ENCODE measurements at places on chromosomes 5 and 9.

DNA sequence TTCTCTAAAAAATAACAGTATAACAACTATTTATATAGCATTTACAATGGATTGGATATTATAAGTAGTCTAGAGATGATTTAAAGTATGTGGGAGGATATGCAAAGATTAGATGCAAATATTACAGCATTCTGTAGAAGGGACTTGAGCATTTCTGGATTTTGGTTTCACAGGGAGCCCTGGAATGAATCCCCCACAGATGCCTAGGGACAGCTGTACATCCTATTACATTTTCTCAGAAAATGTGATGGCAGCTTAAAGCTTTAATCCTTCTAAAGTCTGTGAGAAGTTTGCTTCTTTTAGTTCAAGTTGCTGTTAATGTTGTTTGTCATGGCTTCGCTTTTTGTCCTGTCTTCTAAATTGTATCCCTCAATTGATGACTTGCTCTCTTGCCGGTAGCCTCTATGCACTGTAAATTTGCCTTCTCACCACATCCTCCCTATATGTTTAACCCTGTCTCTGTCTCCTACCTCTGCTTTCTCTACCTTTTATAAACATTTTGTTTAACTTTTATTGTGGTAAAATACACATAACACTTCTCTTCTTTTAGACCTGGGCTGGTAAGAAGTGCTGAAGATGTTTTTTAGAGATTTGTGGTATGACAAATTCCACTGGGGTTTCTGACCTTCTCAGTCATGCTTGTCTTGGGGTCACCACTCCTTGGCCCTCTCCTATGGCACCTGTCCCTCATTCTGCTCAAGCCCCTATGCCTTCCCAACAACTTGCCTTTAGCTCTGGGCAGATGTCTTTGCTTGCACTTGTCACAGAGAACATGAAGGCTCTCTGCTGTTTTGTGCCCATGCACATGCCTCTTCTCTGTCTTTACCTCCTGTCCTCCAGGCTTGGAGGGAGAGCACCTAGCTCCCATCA lies 37.9 kb downstream of the LNPEP start:
- DNase-seq = no peak

DNA sequence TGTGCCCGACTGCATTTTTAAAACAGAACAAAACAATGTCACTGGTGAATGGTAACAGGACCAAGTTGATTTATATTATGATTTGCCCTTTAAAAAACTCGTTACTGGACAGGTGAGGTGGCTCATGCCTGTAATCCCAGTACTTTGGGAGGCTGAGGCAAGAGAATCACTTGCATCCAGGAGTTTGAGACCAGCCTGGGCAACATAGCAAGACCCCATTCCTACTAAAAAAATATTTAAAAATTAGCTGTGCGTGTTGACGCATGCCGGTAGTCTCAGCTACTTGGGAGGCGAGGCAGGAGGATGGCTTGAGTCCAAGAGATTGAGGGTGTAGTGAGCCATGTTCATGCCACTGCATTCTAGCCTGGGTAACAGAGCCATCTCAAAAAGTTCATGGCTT lies 7.2 kb downstream of the UNC13B start:
- no peak for DNase-seq

DNA sequence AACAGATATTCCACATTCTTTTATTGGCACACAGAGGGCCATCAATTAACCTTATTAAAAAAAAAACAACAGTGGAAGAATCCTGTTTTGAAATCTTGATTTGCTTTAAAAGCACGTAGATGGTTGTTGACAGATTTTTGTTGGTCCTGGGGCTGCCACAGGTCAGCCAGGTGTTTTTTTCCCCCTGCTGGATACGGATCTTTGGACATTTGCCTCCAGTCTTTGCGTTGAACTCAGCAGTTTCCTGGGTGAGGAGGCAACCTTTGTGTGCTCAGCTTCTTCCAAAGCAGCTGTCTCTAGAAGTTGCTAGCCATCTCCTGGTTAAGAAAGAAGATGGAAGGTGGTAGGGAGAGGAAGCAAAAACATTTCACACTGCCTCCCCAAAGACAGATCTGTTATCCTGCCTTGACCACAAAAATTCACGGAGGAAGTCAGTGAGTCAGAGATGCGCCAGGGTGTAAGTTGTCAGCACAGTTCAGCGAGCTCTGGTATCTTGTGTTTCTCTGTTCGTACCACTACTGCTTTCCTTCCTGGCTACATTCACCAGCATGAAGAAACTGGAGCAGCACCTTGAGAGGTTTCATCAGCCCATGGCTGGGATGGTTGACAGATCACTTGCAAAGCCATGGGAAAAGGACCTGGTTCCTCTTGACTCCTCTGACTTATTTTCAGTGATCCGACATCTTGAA lies 207.3 kb downstream of the ARHGAP26 start:
- DNase-seq = no peak

DNA sequence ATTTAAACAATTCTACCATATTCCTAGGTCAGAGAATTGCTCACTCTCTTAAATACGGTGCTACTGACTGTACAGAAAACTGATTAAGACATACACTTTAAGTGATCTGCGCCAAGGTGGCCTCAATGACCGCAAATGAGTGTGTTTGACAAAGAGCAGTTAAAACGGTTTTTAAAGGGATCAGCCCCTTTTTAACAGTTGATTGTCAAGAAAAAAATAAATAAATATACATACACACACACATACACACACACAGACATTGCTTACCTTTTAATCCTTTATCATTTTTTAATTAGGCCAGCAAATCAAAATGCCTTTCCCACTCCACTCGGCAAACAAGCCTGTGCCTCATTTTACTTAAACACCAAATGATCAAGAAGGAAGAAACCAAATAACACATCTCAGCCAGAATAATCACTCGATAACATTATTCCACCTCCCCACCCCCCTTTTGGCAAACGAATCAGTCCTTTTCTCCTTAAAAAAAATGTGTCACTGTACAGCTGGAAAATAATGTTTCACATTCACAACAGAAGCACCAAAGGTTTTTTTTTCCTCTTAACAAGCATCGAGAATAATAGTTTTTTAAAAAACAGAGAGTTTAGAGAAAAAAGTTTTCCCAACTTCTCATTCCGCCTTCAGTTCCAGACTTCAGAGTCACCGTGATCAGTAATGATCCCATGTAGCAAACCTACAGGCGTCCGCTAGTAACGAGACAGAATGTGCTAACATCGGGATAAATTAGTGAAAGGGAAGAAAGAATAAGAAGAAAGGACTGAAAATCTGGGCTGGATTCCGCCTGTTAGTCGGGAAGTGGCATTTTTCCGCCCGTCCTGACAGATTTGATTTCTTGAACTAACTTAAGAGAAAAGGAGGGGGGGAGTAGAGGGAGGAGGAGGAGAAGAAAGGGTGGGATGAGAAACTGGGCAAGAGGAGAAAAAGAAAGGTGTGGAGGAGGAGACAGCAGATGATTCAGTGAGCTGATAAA lies at the start of gene ZNF608:
TSS of gene ZNF608 (minus strand) at position 712 of the 988 bp plus-strand sequence. CDS start 1,650 bp downstream, outside the sequence.
- peak; percentile 72 for DNase-seq

DNA sequence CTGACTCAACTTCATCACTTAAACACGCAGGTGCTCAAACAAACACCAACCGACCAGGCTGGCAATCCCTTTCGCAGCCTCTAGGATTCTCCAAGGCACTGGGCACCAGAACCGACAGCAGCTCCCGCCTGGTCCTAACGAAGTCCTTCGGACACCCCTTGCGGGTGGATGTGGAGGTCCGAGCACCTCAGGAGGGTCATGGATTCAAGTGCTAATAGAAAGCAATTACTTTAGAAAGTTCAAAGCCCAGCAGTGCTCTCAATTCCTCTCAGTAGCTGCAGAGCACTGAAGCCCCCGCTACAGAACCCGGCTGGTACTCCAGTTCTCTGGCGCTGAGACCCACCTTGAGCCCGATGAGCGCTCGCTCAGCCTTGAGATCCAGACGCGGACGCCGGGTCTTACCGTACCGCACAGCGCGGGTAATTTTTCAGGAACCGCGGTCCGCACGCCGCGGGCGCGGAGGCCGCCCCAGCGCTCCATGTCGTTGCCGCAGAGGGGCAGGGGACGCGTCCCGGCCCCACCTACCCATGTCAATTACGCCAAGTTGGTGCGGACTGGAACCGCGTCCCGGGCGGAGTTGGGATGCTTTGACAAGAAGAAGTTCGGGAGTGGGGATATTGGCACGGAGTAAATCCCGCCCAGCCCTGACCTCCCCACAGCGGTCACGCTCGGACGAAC lies 638 bp downstream of the MARCHF3 start:
- DNase-seq = peak; percentile 81

- DNase-seq = no peak
Measured at GRCh38 chr9:92745881-92746280, 18.8 kb downstream of the BICD2 start.

- no peak for DNase-seq
Measured at GRCh38 chr5:60829490-60830266, 14.4 kb downstream of the ELOVL7 start.

GRCh38 chr9:80651044-80651443 lies 1038.3 kb downstream of the TLE1 start:
- no peak for DNase-seq

DNA sequence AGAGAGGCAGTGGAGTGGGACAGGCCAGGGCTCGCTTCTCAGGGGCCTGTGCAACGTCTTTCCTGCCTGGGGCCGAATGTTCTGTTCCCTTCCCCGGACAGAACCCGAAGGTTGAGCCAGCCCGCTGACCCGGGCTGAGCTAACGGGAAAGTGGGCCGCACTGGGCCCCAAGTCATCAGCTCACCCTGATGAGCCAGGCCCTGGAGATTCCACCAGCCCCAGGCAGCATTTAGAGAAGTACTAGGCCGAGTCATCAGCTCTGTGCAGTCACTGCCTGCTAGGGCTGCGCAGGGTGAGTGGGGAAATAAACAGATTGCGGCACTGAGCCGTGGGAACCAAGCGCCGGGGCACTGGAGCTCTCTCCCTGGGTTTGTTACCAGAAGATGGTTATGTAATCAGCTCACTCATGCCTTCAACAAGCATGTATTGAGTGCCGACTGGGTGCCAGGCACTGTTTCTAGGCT lies 29.1 kb upstream of the DUSP1 start:
- no peak for DNase-seq

DNA sequence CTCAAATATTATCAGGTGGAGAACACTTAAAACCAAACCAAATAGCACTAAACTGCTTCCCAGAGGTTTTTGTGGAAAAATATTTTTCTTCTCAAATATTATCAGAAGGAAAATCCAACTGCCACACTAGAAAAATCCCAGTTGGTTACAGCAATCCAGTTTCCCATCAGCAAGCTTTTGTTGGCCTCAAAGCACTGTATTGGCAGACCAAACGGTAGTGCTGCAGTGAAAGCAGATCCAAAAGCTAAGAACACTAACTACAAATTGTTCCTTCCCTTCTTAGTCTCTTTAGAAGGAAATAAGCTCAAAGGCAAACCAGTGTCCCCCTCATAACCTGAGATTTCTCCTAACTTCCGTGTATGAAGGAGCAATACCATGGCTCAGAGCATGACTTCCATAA lies 105.3 kb downstream of the TRIM36 start:
- no peak for DNase-seq

DNA sequence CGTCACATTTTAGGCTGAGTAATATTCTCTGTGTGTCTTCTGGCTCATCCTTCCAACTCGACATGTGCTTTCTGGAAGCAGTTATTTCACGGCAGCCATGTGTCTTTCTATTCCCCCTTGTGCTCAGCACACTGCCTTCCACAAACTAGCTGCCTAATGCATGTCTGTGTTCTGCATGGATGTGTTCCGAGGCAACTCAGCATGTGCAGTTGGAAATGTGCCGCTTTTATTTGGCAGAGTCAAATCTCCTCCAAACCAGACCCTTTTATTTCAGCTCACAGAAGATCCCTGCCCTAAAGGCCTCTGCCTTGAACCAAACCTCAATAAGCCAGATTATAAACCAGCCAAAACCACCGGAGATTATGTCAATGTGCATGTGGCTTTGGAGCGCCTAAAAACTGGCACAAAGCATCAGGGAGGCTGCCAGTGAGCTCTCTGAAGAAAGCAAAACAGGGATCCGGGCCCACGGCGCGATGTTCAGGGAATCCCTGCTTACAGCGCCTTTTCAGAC lies 360.2 kb downstream of the DEPDC1B start:
- DNase-seq = no peak

DNA sequence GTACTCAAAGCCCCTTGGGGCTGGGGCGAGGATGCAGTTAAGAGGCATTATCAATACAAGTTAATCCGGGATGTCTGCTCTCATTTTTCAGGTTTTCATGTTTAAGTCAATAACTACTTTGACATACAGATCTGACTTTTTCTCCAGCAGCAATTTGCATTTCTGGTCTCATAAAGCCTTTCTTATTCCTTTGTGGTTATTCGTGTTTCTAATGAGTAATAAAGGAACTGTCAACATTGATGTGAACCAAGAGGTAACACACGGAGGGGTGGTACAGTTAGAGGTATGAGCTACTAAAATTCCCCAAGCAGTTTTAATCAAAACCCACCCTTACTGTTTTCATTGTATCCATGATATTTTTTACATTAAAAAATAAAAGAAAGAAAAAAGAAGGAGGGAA lies 138.0 kb upstream of the NFIB start:
- no peak for DNase-seq

- peak; percentile 61 for DNase-seq
Measured at GRCh38 chr5:157900644-157901043, 41.7 kb upstream of the CLINT1 start.

- peak; percentile 90 for DNase-seq
Measured at GRCh38 chr9:126419475-126419874, 92.8 kb downstream of the MVB12B start.

- DNase-seq = no peak
Measured at GRCh38 chr5:59296317-59297264, 596.9 kb downstream of the PDE4D start.

DNA sequence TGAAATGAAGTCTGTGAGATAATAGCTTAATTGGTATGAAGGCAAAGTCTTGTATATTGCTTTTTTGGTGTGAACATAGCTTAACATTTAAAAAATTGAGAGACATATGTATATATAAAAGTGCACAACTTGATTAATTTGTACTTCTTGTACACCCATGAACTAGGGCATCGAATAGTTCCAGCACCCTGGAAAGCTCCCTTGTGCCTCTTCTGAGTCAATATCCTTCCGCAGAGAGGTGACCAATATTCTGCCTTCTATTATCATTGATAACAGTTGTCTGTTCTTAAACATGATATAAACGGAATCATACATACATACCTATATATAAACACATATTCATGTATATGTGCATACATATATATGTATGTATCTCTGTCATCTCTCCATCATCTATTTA lies 185.4 kb downstream of the PHF2 start:
- DNase-seq = no peak

DNA sequence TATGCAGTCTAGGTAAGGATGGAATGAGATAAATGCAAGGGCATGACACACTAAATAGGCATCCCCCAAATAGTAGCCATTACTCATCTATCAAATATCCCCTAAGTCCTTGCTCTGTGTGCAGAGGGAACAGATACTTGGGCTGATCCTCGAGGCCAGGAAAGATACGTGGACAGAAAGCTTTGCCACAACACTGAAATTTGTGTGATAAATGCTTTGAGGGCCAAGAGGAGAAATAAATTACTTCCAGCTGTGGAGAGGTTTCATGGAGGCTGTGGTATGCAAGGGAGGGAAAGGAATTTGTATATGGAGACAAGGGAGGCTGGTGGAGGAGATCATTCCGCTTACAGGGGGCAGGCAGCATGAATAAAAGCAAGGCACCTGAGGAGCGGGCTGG lies 18.5 kb downstream of the ATOX1 start:
- DNase-seq = no peak
